ENCODE measurements at places on chromosomes 1 and 21.

DNA sequence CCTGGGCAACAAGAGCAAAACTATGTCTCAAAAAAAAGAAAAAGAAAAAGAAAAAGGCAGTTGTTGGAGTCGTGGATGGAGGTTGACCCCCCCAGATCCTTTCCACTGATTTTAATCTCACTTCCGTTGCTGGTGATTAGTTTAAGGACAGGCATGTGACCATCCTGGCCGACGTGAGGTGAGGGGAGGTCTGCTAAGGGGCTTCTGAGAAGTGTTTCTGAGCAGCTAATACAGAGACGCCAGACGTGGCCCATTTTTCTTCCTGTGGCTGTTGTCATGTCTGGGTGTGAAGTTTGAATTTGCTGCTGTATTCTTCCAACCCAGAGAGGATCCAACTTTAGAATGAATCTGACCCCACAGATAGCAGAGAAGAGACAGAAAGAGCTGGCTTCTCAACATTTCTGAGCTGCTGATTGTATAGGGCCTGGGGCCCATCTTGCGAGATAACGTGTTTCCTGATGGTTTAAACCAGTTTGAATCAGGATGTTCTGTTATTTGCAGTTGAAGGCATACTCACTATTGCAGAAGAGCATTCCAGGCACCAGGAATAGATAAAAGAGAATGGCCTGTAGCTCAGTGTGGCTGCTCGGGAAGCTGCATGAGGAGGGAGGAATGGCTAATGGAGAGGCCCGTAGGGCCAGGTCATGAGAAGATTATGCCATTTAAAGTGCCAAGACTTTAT is 22.8 kb upstream of the SSBP3 start:
- DNase-seq = no peak

DNA sequence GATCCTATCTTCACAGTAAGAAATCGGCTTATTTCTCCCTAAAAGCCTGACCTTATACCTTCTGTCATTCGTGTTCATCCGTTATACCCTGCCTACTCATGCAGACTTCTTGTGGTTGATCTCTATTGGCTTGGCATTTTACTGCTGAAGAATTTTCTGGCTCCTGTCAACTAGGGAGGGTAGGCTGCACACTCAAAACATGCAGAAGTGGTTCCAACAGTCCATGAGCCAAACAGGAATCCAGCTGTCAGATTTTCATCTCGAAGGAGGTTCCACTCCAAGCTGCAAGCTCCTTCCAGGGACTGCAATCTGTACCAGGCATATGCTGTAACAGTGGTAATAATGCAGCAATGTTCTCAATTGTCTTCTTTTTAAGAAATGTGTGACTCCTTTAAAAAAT is 10.1 kb downstream of the DNAJC11 start:
- no peak for DNase-seq

DNA sequence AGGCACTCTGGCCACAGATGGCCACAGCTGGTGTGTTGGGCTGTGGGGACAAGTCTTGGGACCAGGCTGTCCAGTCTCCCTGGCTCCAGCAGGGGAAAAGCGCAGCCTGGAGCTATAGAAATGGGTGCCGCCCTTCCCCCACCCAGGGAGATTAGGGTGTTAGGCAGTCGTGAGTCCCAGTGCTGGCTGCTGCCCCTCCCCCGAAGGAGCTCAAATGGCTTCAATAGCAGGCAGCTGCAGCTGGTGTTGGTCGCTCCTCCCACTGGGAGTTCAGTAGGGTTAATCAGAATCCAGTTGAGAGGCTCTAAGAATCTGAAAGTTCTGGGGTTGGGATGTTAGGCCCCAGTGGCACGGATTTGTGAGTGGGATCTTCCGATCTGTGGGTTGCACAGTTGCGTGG is 595.6 kb upstream of the PKN2 start:
- DNase-seq = no peak

DNA sequence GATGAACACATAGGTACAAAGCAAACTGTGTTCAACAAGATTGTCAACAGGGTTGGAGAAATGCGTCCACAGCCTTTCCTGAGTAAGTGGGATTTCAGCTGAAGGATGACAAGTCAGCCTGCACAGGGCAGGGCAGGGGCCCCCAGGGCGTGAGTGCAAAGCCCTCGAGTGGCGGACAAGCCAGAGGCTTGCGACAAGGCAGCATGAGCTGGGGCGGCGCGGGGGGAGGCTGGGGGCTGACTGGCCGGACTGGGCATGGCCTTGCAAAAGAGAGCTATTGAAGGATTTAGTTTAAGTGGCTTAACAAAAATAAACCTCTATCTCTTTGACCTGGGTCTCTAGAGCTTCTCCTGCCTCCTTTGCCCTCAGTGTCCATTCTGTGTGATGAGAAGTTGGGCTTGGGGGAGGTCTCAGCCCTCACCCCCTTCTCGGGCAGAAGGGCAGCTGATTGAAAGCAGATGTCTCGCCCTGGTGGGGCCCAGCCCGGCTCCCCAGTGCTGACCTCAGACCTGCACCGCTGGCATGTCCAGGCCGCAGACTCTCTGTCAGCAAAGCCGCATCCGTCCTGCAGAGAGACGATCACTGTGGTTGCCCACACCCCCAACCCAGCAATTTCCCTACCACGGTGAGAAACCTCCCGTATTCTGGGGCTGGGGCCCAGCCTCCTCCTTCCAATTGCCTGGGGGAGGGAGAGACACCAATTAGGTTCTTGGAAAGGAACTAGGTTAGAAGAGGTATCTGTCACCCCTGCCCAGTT is 24.3 kb upstream of the EPS8L3 start:
- DNase-seq = no peak

GRCh38 chr21:42969193-42969600 is 5.2 kb upstream of the PKNOX1 start:
- DNase-seq = no peak

- DNase-seq = no peak
These were observed 101.4 kb upstream of the PDE4B start for GRCh38 chr1:65691152-65691900.

GRCh38 chr1:9194024-9194423 is 40.5 kb upstream of the H6PD start:
- no peak for DNase-seq

DNA sequence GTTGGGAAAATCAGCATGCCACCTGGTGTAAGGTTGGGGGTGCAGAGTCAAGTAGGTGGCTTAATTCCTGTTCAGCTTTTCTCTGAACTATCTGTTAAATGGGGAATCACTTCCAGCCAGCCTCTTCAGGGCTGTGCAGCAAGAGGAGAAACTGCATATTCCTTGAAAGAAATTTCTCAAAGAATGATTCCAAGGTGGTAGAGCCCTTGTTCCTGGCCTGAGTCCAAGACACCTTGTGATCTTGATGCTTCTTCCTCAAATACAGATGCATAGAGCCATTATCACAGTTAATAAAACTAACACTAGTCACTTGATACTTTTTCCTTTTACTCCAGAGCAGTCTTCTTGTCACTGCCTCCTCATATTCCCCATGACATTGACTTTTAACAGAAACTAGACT is 5.2 kb downstream of the TXLNA start:
- no peak for DNase-seq

Measured in astrocyte of the spinal cord (primary cell).